ENCODE measurements at places on chromosomes 4 and X. TPM values are rescaled to one million over a fixed set of nuclear protein-coding genes. Genes with fewer than 3 reads are reported as not detected.

Gene ASMTL
- 44.7 TPM for total RNA-seq

Gene GPRIN3
- 0.35 TPM for total RNA-seq

Gene KIF4A
- 12.6 TPM for total RNA-seq

Gene PASD1
- total RNA-seq, result not detected

Gene MAGEB2
- total RNA-seq, result not detected

Gene PITX2
- total RNA-seq, result not detected

Gene CCDC149
- total RNA-seq, result 4.6 TPM

Gene TMEM31
- not detected for total RNA-seq

Gene BRS3
- total RNA-seq, result not detected
